Stimulated activated CD8-positive, alpha-beta memory T cell treated with anti-CD3 and anti-CD28 coated beads, Interleukin-2, amount 100 ng/mL, for 1 hour (primary cell): ENCODE measurements at places on chromosomes 6 and 20.

GRCh38 chr20:6855796-6856195, 88.3 kb downstream of the BMP2 start:
- no peak for DNase-seq

- DNase-seq: no peak
These were observed 35.8 kb downstream of the TRIM38 start for GRCh38 chr6:25998379-25998778.

- no peak for DNase-seq
These were observed 1383.5 kb upstream of the DEFB115 start for GRCh38 chr20:29873946-29874345.

- no peak for DNase-seq
These were observed 12.7 kb downstream of the FAM110A start for GRCh38 chr20:845941-846893.

GRCh38 chr20:3420211-3420707, 12.8 kb upstream of the DNAAF9 start:
- DNase-seq: no peak

- no peak for DNase-seq
These were observed 114.0 kb upstream of the FKBP1C start for GRCh38 chr6:63097222-63097621.

DNA sequence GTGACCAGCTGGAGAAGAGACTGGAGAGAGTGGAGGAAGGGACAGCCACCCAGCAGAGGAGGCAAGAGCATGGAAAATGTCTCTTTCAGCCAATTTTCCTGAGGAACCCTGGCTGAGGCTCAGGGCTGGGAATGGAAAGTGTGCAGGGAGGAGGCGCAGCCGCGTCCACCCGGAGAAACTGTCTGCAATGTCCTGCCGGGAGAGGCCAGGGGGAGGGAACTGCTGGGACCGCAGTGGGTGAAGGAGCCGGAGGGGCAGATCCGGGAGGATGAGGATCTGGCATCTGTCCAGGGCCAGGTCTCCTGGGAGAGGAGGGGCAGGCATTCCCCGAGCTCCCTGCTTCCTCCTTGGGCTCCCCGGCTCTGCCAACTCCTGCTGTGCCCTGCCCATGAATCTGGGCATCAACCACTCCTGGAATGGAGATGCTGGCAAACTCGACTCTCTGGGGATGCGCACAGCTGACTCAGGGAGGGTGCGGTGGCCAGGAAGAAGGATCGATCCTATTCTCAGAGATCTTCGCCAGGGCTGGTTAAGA, 17.4 kb upstream of the HM13 start:
- DNase-seq: no peak

DNA sequence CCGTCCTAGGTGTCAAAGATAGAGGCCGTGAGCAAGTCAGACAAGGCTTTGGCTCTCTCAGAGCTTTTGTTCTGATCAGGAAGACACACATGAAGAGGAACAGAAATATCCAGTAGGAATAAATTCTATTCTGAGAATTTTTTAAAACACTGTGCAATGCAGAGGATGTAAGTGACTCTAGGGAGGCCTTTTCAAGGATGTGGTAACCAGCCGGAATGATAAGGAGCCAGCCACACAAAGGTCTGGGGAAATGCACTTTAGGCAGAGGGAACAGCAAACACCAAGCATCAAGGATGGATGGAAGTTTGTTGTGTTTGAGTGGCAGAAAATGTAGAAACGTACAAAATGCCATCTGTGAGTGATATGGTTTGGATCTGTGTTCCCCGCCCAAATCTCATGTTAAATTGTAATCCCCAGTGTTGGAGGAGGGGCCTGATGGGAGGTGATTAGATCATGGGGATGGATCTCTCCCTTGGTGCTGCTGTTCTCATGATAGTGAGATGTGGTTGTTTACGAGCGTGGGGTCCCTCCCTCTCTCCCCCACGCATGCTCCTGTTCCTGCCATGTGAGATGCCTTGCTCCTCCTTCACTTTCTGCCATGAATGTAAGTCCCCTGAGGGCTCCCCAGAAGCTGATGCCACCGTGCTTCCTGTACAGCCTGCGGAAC, 93.6 kb upstream of the CDYL start:
- no peak for DNase-seq

DNA sequence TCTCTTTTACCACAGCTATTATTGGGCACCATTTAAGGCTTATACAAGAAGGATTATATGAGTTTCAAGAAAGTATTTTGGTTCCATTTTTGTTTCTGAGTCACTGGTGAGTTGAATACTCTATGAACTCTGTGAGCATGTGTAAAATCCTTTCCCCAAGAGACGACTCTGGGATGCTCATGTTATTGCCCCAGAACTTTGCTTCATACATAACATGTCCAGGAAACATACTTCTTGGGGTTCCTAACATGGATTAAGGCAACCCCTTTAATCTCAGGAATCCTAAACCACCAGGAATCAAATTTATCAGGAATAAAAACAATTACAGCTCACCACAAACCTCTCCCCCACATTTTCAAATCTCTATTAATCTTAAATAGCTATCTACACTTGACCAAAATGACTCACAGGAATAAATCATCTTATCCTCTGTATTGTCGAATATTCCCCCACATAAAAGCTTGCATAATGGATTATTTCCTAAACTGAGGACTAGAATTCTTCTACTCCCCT, 117.5 kb upstream of the COL21A1 start:
- DNase-seq: no peak

DNA sequence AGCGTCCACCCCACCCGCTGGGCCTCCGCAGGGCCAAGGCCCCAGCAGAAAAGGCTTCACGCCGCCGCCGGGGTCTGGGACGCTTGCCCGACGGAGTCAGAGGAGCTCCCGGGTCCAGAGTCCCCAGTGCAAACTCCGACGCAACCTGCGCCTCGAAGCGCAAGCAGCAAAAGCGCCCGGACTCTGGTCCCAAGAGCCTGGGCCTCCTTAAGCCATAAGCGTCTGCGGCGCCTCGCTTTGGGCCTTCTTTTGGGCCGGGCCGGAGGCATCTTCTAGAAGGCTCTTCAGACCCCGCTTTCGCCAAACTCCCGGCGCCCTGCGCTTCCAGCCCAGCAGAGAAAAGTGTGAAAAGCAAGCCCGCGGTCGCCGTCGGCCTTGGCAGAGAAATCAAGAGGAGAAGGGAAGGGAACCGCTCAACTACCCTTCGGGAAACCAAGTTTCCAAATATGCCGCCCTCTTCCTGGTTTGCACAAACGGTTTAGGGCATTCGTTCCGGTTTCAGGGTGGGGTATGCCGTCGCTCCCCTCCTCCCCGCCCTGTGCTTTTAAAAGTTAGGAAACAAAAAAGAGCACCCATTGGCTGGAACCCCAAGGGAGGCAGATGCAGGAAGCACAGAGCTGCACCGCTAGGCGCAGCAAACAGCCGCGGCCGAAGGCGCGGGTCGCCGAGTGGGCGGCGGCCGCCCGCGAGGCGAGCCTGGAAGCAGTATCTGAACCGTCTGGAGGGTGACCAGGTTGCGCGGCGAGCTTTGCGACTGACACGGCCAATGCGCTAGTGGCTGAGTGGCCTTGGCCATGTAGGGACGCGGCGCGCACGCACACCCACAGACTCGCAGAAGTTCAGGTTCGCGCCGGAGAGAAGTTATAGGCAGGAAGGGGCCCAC, 1.2 kb downstream of the TBX18 start:
- no peak for DNase-seq

- DNase-seq: no peak
These were observed 85.5 kb downstream of the KHDC1L start for GRCh38 chr6:73139681-73140383.

DNA sequence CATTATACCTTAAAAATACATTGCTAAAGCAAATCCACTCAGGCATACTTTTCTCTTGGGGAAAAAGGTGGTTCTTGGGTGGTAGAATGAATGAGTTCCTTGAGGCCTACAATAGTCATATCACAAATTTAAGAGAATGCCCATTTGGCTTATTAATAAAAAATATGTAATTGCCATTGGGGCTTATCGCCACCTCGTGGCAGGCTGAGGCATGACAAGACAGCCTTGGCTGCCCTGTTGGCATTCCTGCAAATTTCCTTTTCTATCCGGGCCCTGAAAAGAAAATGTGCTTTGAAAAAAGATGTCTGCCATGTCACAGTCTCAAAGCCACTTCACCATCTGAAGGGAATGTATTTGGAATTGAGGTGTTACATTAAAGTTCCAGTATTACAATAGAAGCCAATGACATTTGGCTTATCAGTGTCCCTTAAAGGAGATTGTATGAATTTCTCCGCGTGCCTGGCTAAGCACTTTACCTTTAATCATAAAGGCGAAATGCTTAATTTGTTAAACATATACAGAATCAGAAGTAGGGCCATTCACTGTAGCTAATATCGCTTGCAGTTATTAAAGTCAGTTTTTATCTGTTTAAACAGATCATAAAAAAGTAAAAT, 188.3 kb upstream of the ZFP64 start:
- peak; percentile 9 for DNase-seq

DNA sequence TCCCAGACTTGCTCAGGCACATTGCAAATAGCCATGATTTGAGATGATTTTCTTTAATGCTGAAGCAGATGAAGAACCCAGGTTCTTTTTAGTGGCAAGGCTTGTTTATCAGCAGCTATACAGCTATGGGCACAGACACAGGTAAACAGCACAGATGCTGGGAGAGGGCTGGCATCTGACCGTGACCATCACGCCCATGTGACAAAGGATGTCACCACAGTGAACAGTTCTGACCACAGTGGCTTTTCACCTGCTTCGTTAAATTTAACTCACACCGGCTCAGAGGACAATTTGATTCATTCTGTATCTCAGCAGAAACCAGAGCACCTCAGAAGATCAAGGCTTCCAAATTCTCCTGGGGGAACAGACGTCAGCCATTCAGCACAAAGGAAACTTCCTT, 142.6 kb downstream of the CDH26 start:
- no peak for DNase-seq

GRCh38 chr6:53827531-53827930, 32.7 kb downstream of the LRRC1 start:
- DNase-seq: no peak

GRCh38 chr6:28683945-28684538, 158.4 kb downstream of the GPX5 start:
- DNase-seq: no peak

- no peak for DNase-seq
These were observed 49.9 kb downstream of the RPRD1B start for GRCh38 chr20:38083338-38084048.

GRCh38 chr6:135144673-135145062, 36.4 kb upstream of the MYB start:
- DNase-seq: no peak

DNA sequence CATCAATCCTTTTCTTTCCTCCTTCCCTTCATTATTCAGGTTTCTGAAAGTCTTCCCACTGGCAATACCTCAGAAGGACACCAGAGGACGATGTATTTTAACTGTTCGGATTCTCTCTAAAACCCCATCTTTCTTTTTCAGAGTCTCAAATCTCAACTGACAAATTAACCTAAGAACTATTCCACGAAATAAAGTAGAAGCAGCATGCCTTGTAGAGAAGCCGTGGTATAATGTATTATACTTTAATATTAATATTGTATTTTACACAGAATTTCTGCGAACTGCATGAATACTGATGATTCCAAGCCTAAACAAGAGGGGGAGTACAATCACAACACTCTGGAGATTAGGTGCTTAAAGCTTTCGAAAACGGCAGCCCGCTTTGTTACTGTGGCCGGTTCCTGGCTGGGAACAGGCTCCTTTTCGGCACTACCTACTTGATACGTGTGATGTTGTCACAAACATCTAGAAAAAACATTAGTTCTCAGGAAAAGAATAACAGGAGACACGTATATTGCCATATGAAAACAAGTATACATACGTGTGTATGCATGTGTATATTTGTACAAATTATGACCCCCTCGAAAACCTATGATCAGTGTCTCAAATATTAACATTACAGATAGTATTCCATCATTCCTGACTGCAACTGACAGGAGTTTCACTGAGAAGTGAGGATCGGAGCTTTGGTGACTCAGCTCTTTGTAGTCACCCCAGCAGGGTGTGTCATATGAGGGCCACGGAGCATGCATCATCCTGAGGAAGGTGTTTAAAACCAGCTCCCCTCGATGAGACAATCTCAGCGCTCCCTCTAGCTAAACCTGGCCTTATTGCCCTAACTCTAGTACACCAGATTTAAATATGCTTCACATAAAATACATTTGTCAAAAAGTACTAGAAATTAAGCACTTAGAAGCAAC, 319.7 kb upstream of the TCF21 start:
- no peak for DNase-seq

GRCh38 chr6:51613558-51613957, 473.9 kb downstream of the PKHD1 start:
- DNase-seq: no peak

DNA sequence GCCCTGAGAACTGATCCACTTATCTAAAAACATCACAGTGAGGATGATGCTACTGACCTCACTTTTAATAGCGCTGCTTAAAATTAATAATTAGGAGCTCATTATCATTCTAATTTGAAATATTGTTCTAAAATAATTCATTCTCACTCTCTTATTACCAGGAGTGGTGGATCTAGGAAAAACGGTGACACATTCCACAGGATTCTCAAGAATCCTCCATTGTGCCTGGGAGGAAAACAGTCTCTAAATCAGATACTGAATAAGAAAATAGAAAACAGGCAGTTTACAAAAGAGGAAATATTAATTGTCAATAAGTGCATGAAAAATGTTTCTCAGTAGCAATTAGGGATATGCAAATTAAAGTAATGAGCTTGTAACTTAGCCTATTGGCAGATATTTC, 187.4 kb downstream of the TENT5A start:
- DNase-seq: no peak

GRCh38 chr20:49838546-49838945, 25.9 kb downstream of the SLC9A8 start:
- no peak for DNase-seq

DNA sequence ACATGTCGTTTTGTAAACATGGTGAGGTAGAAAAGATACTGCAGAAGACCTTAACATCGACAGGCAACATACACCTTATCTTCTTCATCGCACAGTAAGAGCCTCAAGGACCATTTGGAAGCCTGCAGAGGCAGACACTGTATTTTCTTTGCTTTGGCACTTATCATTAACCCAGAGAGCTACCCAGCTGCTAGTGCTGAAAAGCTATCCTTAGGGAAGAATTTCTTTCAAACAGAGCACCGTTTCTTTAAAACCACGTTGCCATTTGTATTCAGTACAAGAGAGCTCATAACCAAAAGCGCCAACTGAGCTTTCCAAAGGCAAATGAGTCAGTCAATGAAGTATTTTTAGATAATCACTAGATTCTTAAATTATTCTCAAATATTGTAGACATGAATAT, 306.6 kb downstream of the EPM2A start:
- no peak for DNase-seq

- DNase-seq: no peak
These were observed 2.4 kb downstream of the FAM135A start for GRCh38 chr6:70415660-70416059.

GRCh38 chr20:51195419-51195901, 172.6 kb upstream of the KCNG1 start:
- DNase-seq: no peak

DNA sequence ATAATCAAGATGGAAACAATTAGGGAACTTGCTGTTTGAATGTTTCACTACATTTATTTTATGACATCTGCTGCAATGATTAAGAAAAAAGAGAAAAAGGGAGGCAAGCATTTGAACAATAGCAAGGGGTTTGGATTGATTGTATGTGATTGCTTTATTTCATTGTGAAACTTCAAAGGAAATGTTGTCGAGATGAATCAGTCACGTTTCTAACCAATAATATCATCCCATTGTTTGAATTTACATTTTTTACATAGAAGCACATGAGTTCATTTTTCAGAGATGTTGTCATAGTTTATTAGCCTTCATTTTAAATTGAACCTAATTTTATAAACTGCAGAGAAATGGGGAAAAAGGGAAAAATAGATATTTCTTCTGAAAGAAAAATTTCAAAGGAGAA, 572.0 kb downstream of the KIF16B start:
- no peak for DNase-seq
